ENCODE measurements at places on chromosomes 2 and 18. TPM values are rescaled to one million over a fixed set of nuclear protein-coding genes. Genes with fewer than 3 reads are reported as not detected.

Gene RTN4
- 170 TPM for total RNA-seq

DNA sequence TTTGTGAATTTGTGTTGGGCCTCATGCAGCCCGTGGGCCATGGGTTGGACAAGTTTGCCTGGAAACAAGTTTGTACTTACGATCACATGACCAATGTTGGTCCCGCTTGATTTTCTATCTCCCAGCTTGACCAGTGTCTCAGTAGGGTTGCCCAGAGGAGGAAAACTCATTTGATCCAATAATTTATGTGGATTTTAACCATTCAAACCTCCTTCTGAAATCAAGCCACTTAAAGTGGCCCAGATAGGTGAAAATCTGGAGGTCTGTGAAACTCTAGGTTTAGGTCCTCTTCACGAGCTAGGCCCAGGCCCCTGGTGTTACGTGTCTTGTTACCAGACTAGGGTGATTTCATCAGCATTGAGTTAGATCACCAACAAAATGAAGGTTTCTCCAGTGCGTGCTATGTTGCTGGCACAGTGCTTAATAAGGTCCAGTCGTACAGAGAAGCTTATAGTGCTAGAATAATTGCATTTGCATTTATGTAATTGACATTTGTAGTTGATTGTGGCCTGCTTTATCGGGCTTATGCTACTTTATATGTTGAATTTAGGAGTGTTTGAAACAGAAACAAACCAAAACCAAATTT lies 4.4 kb downstream of the ACTR2 start:
- DNase-seq, result no peak

Gene CELF4
- not detected for total RNA-seq

DNA sequence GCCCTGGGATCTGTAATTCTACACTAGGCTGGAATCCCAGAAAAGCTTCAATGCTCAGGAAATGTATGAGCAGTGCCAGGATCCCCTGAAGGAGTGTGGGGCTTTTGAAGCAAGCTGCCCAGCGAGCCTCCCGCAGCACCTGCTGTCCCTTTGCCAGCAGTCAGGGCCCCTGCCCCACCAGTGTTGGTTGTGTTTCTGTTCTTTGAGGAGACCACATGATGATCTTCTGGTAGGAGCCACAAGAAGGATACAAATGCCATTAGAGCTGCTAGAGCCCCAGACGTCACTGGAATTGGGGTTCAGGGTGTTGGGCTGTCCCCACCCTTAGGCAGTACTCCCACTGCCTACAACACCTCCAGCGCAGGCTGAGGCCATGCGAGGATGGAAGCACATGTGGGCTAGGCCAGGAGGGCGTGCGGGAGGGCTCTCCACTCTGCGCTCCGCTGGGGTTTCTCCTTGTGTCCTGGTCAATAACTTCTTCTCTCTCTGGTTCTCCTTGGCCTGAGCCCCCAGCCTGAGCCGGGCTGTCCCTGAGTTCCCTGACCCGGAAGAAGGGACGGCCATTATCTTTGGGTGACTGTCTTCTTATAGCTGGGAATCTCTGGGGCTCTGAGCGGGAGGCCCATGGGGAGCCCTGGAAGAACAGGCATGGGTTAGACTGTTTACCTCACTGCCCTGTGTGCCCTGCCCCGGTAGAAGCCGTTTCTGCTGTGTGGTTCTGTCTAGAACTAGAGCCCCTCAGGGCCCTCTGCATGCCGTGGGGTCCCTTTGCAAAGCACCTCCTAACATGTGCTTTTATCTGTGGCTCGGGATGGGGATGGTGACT lies 73.9 kb downstream of the LRRFIP1 start:
- DNase-seq, result no peak

DNA sequence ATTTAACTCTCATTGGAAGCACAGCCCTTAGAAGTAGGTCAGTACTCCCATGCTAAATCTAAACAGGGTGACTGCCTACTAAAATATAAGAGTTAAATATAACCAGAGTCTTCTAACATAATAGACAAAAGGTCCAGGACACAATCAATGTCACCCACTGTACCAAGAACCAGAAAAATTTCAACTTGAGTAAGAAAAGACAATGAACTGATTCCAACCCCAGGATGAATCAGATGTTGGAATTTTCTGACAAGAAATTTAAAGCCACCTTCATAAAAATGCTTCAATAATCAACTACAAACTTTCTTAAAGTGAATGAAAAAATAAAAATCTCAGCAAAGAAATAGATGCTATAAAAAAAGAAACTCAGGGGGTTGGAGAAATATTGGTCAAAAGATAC lies 71.3 kb upstream of the NPAS2 start:
- no peak for DNase-seq

- peak; percentile 83 for DNase-seq
Observed at GRCh38 chr18:56451188-56451587, 187.2 kb downstream of the TXNL1 start.

- DNase-seq, result peak; percentile 24
Observed at GRCh38 chr2:142742371-142743214, 134.9 kb upstream of the KYNU start.

- no peak for DNase-seq
Observed at GRCh38 chr2:131659168-131659572, 131.5 kb downstream of the CCDC74A start.

- DNase-seq, result no peak
Observed at GRCh38 chr2:96102596-96103186, 13.7 kb downstream of the ADRA2B start.

Gene REG3G
- total RNA-seq, result not detected

- no peak for DNase-seq
Observed at GRCh38 chr18:55083461-55083860, 124.2 kb upstream of the CCDC68 start.

- no peak for DNase-seq
Observed at GRCh38 chr2:138470941-138471340, 30.6 kb upstream of the SPOPL start.

Gene LGALSL
- total RNA-seq, result 12.1 TPM

All from PC-3 (cell line).